Stomach (tissue), 19 donors: ENCODE measurements at places on chromosomes 2 and 18. TPM values are rescaled to one million over a fixed set of nuclear protein-coding genes. Genes with fewer than 3 reads are reported as not detected.
A peak's percentile ranks its signal among the peaks of the same experiment; 100 is the strongest.

DNA sequence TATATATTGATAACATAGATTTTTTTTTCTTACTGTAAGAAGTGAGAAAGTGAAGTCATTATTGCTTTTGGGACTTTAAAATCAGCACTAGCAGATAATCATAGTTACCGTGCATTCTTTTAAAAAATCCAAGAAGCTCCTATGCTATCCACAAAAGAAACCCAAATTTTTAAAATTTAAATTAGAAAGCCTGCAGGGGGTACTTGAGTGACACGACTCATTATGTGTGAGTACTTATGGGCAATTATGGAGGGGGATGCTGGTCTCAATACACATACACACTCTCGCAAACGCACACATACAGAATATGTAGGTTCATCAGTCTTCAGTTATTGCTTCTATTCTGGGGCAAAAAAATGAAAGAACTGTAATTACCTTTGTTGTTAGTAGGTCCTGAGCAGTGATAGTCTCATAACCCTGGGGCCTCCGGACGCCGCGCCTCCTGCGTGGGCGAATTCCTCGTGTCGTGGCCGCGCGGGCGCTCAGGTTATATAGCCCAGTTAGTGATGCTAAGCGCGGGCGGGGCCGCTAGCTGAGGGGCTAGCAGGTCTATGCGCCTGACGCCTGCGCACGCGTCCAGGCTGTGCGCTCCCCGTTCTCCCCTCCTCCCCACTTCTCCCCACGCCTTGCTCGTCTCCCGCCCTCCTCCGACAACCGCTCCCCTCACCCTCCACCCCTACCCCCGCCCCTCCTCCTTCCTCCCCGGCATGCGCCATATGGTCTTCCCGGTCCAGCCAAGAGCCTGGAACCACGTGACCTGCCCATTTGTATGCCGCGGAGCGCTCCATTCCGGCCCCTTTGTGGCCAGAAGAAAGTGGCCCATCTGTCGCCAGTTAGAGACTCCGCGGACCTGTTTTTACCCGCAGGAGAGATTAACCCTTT, at the start of gene NEUROD1:
TSS of gene NEUROD1 (minus strand) at position 463 of the 882 bp plus-strand sequence. CDS start 1,657 bp downstream, outside the sequence.
- DNase-seq, result no peak

Gene IL1F10
- not detected for total RNA-seq

DNA sequence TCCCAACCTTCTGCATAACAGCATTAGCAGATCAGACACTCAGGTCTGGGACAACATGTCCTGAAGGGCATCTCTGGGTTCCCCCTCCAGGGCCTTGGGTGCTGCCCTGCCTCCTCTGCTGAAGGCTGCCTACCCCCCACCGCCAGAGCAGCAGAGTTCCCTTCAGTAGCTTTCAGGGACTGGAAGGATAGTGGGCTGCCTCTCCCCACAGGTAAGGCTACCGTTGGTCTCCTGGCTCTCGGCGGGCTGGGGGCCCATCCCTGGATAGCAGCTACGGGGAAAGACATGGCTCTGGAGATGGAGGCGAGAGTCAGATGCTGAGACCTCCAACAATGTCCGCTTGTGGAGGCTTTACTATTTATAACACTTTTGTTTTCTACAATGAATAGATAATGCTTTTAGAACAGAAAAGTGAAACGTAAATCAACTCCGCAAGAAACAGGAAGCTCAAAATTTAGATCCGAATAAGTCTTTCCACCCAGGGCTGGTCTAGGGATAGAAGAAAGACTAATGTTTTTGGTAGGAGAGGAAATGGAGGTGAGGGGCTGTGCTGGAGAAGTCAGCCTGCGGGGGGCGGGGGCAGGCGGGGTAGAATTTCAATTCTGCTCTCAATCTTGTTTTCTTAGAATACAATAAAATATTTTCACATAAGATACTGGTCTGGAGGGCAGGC, 58.4 kb downstream of the ARL4C start:
- DNase-seq, result no peak

Gene CEP76
- 57.2 TPM for total RNA-seq

DNA sequence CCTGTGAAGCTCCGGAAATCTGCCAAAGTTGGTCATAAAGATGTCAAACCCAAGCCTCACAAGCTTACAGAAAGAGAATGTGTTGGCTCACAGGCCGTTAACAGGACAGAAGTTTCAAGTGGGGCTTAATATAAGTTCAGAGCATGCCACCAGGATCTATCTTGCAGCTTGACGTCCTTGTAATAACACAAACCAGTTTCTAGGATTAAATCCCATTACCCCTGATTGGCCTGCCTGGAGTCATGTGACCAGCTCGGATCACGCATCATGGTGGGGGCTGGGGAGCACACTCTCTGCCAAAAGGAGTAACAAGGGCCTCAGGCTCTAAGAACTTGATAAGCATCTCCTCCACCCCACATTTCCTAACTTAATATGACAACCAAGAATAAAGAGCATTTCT, 38.9 kb upstream of the SCG2 start:
- no peak for DNase-seq

DNA sequence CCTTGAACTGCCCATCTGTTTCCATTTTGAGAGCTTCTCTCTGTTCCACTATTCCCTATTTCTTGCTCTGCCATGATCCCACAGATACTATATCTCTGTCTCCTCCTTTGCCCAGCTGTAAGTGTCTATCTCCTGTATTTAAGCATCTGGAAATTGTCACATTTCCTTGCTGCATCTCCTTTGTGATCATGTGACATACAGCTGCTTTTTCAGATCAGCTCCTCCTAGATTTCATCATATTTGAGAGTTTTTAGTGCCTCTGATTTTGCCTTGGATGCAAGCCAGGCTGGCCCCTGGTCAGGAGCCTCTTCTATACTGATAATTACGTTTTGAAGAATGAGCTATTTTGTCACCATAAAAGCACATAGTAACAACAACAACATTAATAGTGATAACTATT, 131.7 kb upstream of the TNP1 start:
- DNase-seq, result peak; percentile 66

DNA sequence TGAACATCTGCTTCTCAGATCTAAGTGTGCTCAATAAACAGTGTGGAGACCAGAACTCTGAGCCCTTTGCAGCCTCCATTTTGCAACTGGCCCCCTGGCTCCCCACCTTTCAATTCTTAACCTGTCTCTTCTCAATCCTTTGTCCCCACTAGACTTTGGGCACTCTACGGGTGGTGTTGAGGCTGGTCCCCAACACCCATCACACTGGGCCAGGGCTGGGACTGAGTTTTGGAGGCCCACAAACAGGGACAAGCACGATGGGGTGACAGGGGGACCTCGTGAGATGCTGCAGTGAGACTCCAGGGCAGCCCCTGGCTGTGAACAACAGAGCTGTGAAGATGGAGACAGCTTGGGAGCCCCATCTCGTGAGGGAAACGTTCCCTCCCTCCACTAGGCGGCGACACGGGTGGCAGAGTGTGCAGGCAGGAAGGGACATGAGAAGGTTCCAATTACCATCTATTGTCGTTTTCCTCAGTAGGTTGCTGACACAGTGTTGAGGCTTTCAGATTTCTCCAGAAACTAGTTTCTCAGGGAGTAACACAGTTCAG, 1.2 kb downstream of the ANKMY1 start:
- DNase-seq, result peak; percentile 53

DNA sequence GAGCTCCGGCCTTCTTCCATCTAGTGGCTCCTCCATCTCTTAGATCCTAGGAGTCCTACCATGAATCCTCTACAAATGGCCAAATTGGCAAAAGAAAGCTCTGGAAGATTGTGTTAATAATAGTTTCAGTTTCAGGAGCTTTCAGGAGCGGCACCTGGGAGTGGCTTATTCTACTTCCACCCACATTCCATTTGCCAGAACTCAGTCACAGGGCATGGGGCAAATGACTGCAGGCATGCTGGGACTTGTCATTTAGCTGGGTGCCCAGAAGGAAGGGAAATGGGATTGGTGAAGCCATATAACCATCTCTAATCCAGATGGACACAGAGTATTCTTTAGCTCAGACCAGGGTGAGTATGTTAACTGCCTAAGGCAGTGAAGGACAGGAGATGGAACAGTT, 3.6 kb upstream of the LRATD1 start:
- peak; percentile 78 for DNase-seq

DNA sequence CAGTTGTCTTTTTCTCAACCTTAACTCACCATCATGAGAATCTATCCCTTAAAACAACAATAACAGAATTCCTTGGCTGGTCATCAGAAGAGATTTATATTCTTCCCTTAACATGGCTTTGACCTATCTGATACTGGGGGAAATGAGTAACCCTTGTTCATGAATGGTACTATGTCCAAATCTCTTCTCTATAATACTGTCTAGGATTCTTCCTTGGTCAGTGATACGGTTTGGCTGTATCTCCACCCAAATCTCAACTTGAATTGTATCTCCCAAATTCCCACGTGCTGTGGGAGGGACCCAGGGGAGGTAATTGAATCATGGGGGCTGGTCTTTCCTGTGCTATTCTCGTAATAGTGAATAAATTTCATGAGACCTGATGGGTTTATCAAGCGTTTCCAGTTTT, 282.0 kb upstream of the SIX2 start:
- DNase-seq, result no peak

Gene NDUFB3
- total RNA-seq, result 130 TPM

GRCh38 chr2:126910637-126911036, 11.9 kb downstream of the TEX51 start:
- DNase-seq, result no peak

- DNase-seq, result peak; percentile 4
Measured at GRCh38 chr2:78585871-78586270, 439.6 kb upstream of the REG3G start.

- no peak for DNase-seq
Measured at GRCh38 chr2:197571627-197572271, 55.9 kb downstream of the MOB4 start.

GRCh38 chr2:239184179-239184578, 216.6 kb downstream of the HDAC4 start:
- DNase-seq, result no peak

GRCh38 chr18:62790871-62791772, 75.8 kb downstream of the PHLPP1 start:
- DNase-seq, result no peak

DNA sequence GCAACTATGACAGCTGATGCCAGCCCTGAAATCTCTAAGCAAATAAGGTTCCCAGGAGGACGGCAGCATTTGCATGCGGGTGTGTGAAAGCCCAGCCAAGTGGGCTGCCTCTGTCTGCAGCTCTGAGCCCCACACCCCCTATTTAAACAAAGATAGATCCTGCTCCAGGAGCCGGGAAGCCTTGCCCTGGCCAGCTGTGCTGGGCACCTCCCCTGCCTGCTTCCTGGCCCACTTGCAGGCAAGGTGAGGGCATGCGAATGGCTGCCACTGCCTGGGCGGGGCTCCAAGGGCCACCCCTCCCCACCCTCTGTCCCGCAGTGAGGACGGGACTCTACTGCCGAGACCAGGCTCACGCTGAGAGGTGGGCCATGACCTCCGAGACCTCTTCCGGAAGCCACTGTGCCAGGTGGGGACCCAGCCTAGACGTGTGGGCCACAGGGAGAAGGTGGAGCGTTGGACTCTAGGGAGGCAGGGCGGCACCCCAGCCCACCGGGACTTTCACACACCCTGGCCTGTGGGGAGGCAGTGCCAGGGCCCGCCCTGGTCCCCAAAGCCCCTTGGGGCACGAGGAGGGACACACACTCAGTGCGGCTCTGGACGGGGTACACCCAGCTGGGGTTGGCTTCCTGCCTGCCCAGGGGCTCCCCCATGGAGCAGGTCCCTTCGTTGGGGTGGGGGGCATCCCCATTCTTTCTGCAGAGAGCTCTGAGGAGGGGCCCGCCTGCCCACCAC, at the start of gene ANO7:
TSS of gene ANO7 (plus strand) at position 317 of the 732 bp plus-strand sequence. CDS start 1,387 bp downstream, outside the sequence.
- peak; percentile 81 for DNase-seq

GRCh38 chr2:172437419-172438341, 10.3 kb downstream of the ITGA6 start:
- no peak for DNase-seq

Gene ARHGEF33
- total RNA-seq, result 0.73 TPM

DNA sequence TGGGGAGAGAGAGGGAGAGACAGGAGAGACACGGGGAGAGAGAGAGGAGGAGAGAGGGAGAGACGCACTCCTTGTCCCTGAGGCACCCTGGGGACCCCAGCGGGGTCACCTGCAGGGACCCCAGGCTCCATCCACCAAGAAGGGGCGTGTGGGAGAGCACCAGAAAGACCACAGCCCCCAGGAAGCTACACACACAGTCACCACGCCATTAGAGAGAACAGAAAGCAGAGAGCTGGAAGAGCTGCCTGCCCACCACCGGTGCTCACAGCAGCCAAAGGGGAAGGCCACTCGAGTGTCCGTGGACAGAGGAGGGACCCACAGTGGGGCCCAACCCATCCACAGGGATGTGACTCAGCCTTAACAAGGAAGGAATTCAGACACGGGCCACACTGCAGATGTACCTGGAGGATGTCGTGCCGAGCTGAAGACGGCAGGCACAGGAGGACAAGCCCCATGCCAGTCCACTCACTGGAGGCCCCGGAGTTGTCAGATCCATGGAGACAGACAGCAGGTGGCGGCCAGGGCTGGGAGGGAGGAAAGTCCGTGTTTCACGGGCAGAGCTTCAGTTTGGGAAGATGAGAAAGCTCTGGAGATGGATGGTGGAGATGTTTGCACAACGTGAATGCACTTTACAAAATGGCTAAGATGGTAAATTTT, 11.5 kb upstream of the NFATC1 start:
- DNase-seq, result no peak

GRCh38 chr2:222751821-222752719, 80.6 kb downstream of the MOGAT1 start:
- DNase-seq, result no peak

Gene RETSAT
- 22.2 TPM for total RNA-seq

DNA sequence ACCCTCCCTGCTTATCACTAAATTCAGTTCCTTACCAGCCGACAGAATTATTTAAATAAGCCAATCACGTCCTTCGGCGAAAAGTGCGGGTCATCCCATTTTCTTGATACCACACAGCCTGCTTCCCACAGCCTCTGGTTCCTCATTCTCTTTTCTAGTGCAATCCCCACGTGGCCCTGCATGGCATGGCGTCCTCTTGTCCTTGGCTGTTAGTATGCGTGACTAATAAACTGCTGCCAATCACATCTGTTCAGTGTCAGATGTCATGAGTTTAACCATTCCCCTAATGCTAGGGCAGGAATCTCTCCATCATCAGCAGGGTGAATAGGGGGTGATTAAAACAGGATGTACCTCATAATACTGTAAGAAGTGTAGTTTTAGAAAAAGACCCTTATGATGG, 62.8 kb upstream of the TSPYL6 start:
- DNase-seq, result no peak

- no peak for DNase-seq
Measured at GRCh38 chr2:176463546-176463945, 194.3 kb downstream of the MTX2 start.

- DNase-seq, result peak; percentile 58
Measured at GRCh38 chr2:16093639-16094529, 153.5 kb downstream of the MYCN start.

Gene PGAP1
- total RNA-seq, result 23.3 TPM

DNA sequence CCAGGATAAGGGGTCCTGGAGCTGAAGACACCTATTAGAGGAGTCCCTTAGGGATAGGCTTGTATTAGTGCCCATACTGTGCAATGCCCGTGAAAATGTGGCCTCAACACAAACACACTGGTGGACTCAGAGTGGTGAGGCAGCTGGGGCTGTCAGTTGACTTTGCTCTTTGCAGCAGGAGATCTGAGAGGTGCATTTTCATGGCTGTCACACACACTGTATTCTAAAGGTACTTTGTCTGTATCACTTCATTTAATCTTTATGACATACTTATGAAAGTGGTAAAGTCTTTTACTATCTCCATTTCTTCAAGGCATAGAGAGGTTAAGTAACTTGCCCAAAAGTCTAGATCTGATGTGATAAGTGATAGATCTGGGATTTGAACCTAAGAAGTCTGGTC, 55.1 kb upstream of the GCFC2 start:
- DNase-seq, result no peak

GRCh38 chr18:13559754-13560153, 166.6 kb downstream of the FAM210A start:
- no peak for DNase-seq

GRCh38 chr2:208937521-208937920, 486.3 kb upstream of the MAP2 start:
- DNase-seq, result no peak

Gene MAP2
- total RNA-seq, result 24.6 TPM
